ENCODE measurements at places on chromosomes 13 and 19. TPM values are rescaled to one million over a fixed set of nuclear protein-coding genes. Genes with fewer than 3 reads are reported as not detected.

DNA sequence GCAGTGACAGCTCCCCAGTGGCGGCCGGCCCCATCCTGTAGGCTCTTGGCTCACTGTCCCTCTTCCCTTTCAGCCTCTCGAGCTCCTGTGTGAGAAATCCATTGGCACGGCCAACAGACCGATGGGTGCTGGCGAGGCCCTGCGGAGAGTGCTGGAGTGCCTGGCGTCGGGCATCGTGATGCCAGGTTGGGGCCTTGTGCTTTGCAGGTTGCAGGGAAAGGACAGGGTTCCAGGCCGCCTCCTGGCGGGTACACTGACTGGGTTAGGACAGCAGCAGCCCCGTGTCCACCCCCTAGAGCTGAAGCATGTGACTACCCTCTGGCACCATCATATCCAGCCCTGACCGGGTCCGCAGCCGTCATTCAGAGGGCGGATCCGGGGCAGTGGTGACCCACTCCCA lies 21.5 kb upstream of the QTRT1 start:
- DNase-seq: no peak

DNA sequence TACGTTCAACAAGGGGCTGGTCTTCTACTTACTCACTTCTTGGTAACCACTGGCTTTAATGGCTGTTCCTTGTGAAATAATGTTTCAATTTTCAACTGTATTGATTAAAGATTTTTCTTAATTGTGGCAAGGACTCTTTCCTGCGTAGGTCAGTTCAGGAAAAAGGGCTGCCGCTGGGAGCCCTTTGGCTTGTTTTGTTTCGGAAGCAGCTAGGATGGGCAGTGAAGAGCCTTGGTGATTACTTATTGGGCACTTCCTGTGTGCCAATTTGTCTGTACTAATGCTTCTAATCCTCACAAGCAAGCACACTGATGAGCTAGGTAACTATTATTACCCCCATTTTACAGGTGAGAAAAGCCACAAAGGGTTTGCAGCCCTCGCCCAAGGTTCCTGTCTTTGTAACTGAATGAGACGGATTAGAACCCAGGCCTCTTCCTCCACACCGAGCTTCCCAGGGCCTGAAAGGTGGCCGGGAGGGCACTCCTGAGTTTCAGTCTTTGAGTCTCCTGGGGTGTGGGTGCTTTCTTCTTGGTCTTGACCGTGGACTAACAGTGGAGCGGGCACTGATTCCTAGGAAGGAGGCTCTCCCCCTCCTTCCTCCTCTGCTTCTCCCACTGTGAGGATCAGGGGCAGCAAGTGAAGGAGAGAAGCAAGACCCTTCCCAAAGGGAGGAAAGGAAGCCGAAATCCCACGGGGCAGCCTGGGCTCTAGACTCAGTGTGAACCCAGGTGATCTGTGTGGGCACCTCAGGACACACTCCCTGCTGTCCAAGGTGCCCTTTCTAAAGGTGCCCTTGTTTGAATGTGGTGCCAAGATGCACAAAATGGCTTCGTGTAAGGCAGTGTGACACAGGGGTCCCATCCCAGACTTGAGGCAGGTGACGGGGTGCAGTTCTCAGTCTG lies 3.7 kb downstream of the COL4A2 start:
- no peak for DNase-seq

Gene CD177
- total RNA-seq: not detected

DNA sequence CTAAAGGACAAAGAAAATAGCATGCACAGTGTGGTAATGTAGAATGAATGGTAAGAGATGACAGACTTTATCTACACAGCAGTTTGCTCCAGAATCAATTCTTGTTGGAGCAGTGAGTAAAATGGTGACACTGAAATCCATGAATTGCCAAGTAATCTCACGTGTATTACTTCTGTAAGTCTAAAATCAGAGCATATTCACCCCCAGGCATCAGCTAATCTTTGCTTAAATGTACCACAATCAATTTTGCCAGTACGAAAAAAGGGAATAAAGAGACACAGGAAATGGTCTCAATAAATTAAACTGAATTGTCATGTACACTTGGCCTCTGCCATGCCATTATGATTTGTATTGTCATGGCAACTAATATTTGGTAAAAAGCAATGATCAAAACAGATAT lies 294.2 kb downstream of the PCDH17 start:
- DNase-seq: no peak

Gene PCDH9
- total RNA-seq: 0.14 TPM

Gene SUCLA2
- 33.2 TPM for total RNA-seq

- no peak for DNase-seq
Observed at GRCh38 chr13:65301506-65301905, 1928.6 kb downstream of the PCDH9 start.

GRCh38 chr13:23735329-23735728 lies 153.9 kb downstream of the MIPEP start:
- no peak for DNase-seq

DNA sequence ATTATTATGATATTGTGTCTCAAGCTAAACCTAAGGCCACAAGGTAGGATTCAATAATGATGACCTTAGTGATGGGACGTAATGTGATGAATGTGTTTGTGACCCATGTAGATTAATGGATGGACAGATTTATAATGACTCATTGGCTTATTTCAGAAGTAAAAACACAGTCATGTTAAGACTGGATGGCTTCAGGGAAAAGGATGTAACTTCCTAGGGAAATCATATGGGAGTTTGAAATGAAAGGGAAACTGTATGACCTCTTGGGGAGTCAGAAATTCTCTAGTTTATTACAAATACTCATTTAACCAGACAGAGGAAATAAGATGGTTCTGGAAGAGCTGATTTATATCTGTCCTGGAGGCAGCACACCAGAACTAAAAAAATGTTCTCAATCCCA lies 2.9 kb downstream of the EDNRB start:
- no peak for DNase-seq

GRCh38 chr19:56660381-56661107 lies 11.0 kb downstream of the ZNF835 start:
- no peak for DNase-seq

DNA sequence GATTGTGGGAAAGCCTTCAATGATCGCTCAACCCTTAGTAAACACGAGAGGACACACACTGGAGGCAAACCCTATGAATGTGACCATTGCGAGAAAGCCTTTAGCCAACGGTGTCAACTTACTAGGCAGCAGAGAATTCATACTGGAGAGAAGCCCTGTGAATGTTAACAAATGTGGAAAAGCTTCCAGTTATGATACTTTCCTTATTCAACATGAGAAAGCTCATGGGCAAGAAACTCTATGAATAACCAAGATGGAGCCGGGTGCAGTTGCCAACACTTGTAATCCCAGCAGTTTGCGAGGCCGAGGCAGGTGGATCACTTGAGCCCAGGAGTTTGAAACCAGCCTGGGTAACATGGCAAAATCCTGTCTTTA lies 15.8 kb upstream of the ZNF8 start:
- DNase-seq: no peak

DNA sequence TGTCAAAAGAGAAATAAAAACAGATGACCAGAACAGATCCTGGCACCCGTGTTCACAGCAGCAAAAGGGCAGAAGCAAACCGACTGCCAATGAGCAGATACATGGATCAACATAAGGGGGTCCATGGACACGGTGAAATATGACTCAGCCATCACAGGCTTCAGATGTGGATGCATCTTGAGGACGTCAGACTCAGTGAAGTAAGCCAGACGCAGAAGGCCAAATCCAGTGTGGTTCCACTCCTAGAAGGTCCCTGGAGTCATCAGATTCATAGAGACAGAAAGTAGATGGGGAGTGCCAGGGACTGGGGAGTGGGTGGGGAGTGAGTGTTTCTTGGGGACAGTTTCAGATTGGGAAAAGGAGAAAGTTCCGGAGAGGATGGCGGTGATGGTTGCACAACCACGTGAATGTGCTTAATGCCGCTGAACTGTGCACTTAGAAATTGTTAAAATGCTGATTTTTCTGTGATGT lies 28.8 kb upstream of the SEMA6B start:
- DNase-seq: no peak

Gene ZNF415
- total RNA-seq: 0.61 TPM

- no peak for DNase-seq
Observed at GRCh38 chr19:49685845-49686332, 3.5 kb upstream of the ADM5 start.

GRCh38 chr19:51803967-51804366 lies 9.0 kb downstream of the FPR3 start:
- no peak for DNase-seq

DNA sequence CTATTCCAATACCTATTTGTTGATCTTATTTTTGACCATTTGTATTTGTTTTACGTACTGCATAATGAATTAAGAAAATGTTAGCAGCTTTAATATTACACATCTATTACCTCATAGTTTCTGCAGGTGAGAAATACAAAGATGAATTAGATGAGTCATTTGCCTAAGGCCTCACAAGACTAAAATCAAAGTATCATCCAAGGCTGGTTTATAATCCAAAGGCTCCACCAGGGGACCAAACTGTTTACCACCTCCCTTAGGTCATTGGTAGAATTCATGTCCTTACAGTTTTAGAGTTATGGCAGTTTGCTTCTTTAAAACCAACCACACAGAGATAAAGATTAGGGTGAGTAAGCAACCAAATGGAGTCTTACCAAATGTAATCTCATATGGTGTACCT lies 848.1 kb downstream of the SLITRK6 start:
- DNase-seq: no peak

DNA sequence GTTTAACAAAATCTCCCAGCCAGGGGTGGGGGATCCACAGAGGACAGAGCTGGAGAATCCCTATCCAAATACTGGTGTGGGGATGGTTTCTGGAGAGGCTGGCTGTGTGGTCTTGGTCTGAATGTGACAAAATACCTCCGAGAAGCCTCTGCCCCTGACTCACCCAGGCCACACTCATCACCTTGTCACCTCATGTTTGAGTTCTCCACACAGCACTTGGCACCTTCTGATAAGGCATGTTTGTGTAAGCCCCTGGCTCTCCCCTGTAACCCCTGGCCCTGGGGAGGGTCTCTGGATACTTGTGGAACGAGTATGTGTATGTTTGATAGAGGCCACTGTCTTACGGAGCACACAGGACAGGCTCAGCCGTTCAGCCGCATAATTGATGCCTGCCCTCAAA lies 14.7 kb downstream of the TECR start:
- no peak for DNase-seq

Gene PRSS57
- 0.59 TPM for total RNA-seq

Measured in activated CD8-positive, alpha-beta memory T cell treated with anti-CD3 and anti-CD28 coated beads, Interleukin-2, amount 10 ng/mL, durations not matched to agents 7 days and 5 days (primary cell).